Fibroblast of pulmonary artery (primary cell): ENCODE measurements at places on chromosomes 16 and 17.

DNA sequence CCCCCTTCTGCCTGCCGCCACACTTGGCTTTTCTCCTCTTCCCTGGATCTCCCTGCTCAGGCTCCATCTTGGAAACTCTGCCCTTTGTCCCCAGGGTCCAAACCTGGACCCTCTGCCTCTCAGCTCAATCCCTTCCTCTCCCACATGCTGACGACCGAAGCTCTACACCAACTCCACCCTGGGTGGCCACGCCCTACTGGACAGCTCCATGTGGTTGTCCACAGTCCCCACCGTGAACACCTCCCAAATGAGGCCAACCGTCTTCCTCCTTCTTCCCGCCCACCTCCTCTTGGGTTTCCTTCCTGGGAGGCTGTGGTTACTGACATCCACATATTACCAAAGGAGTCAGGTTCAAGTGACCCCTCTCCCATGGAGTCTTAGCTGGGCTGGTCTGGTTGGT, 22.6 kb upstream of the MLKL start:
- no peak for DNase-seq

DNA sequence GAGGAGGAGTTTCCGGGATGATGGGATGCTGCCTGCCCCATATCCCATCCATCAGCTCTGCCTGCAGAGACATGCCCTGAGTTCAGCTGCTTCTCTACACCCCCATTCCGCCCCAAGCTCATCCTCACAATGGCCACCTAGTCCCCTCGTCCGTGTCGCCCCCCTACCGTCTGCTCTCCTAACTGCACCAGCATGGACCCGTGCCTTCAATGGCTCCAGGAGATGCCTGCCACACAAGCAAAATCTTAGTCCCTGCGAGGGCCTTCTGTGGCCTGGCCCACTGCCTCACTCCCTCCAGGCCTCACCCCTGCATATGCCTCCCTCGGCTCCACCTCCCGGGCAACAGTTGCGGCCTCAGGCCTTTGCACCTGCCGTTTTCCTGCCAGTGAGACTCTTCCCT, 1.8 kb upstream of the TELO2 start:
- DNase-seq, result no peak

GRCh38 chr17:49280061-49280460, 49.5 kb upstream of the PHOSPHO1 start:
- DNase-seq, result no peak

DNA sequence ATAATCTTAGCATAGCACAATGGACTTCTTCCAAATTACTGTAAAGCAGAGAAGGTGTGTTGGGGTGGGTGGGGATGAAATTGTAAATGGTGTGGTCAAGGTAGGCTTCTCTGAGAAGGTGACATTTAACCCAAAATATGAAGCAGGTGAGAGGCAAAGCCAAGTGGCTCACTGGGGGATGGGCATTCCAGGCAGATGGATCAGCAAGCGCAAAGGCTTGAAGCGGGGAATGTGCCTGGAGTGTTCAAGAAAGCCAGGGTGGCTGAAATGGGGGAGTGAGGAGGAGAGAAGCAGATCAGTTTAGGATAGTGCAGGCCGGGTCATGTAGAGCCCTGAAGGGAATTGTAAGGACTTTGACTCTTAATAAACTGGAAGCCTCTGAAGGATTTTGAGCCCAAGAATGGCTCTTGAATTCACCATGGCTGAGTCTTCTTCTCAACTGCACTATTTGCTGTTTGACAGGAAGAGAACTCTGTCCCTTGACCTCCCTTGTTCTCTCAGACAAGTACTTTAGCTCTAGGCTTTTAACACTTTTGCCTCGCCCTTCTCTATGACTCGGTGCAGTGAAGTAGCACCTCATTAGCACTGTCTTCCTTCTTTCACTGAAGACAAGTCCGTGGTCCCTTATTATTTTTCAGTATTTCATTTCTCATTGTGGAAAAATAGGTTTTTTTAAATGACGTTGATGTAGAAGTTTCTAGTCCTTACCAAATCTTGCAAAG, 14.7 kb downstream of the CACNG3 start:
- DNase-seq, result no peak

DNA sequence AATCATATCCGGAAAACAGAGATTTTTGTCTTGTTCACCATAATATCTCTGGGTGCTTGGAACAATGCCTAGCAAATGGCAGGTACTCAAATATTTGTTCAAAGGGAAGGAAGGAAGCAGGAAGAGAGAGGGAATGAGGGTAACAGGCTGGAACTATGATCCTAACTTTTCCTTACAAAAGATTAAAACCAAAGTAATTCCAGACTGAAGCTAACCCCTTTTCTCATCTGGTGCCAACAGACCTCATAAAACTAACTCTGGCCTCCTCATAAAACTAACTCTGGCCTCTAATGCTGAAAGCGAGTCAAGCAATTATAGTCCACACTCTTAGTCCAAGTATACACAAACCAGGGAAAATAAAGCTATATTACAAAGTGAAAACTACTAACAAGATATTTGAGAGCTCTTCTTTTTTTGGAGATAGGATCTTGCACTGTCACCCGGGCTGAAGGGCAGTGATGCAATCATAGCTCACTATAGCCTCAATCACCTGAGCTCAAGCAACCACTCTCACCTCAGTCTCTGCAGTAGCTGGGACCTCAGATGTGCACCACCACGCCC, 84.6 kb downstream of the KANSL1 start:
- no peak for DNase-seq

DNA sequence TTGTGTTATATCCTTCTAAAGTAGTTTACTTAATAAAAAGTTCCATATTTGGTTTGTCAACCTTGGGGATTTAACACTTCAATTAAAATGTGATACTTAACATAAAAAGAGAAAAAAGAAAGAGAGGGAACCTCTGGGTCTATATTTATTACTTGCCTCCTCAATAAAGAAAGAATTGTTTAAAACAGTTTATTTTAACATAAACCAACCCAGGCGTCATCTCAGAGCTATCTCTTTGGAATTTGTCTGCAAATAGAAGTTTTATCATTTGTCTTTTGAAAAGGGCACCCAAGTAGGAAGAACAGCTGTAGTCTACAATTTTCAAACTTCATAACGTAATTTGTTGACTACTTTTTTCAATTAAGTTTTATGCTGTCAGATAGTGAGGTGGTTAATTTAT, 364.1 kb downstream of the KCNJ2 start:
- DNase-seq, result no peak

DNA sequence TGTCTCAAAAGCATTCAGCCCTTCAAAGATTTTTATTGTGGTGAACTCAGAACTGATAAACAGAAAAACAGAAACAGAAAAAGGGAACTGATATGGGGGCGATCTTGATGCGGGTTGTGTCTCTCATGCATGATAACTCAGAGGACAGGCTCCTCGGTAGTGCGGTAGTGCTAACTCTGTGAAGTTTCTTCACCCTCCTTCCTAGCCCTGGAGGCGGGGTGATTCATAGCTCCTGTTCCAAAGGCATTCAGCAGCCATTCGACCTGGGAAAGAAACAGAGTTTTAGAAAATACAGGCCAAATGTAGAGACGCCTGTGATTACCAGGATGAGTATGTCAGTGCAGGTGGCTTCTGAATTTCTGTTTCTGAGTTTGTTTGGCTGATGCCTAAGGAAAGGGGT, 5.5 kb upstream of the MAF start:
- DNase-seq, result no peak

- DNase-seq, result peak; percentile 60
Measured at GRCh38 chr16:83928341-83929055, 24.5 kb upstream of the OSGIN1 start.

DNA sequence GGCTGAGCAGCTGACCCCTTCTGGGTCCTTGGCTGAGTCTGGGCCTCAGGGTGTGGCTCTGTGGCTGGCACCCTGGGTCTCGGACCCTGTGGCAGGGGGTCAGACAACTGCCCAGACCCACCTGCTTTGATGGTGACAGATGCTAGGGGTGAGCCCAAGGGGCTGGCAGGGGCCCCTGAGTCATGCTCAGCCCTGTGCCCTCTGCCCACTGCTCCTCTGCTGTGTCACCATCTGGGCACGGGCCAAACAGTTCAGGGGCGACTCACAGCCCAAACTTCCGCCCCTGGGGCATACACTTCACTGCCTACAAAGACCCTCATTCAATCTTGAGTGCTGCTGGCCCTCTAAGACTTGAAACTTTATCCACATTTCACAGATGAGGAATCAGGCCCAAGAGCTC, 5.7 kb downstream of the ADGRG1 start:
- DNase-seq, result no peak

DNA sequence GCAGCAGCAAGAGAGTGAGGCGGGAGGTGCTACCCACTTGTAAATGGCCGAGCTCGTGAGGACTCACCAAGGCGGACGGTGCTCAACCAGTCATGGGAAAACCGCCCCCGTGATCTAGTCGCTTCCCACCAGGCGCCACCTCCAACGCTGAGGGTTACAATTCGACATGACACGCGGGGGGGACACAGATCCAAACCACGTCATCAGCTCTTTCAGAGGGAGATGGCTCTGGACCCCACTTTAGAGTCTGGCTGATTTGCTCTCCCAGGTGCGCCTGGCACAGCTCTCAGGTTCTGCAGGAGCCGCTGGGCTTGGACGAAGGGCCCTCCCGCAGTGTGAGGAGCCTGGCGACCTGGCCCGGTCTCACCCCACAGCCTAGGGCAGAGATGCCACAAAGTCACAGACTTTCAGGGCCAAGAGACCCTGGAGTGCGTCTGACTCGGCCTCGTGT, 21.1 kb upstream of the DOC2B start:
- no peak for DNase-seq
